GF-D8 (cell line): ENCODE measurements at places on chromosomes 16 and 17.

GRCh38 chr17:60712675-60713074, 35.0 kb downstream of the BCAS3 start:
- no peak for DNase-seq

DNA sequence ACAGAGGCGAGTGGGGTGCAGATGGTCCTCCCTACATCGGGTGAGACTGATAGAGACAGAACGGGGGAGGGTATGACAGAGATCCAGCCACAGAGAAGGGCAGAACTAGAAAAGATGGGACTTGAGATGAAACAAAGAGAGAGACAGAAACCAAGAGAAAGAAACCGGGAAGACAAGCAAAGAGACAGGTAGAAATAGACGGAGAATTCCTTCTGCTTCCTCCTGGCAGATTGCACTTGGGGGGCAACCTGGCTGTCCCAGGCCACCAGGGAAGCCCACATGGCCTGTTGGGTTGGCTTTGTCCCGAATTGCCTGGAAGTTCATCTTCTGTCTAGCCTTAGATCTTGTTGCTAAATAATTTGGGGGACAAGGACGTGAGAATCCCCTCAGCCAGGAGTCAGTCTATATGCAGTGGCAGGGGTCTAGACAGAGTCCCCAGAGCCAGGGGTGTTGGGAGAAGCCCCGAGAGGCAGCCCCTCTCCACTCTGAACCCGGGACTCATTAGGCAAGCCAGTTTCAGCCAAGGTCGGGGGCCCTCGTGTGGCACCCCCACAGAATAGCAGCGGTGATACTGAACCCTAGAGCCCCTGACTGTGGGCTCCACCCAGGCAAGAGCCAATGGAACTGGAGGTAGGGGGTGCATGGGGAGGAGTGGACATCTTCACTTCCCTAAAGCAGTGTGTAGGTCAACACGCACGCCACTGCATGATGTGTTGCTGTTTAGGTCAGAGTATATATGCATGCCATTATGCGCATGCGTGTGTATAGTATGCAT, 627 bp upstream of the TSPOAP1 start:
- DNase-seq = no peak

DNA sequence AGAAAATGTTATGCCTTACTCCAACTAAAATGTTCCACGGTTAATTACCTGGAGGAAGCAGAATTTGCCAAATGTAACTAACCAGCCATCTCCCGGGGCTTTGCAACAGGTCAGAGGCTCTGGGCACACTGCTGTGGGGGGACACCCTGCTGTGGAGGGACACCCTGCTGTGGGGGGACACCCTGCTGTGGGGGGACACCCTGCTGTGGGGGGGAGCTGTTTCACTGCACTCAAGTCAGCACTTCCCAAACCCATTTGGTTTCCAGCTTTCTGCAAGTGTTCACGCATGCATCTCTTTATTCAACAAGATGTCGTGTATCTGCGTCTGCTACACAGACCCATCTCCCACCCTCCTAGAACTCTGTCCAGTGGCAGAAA, 239.5 kb downstream of the C16orf95 start:
- no peak for DNase-seq

- DNase-seq = no peak
Observed at GRCh38 chr16:66996324-66996982, 8.1 kb downstream of the CES4A start.

GRCh38 chr17:74211912-74212208, 1.5 kb upstream of the TTYH2 start:
- DNase-seq = no peak

- DNase-seq = no peak
Observed at GRCh38 chr17:55454906-55455474, 33.4 kb upstream of the MMD start.

GRCh38 chr16:57284209-57284951, at the start of gene PLLP:
PLLP (minus strand) TSS chr16:57284672; CDS start chr16:57284540, 132 bp downstream.
- no peak for DNase-seq

- no peak for DNase-seq
Observed at GRCh38 chr16:73869126-73869525, 427.5 kb upstream of the PSMD7 start.

DNA sequence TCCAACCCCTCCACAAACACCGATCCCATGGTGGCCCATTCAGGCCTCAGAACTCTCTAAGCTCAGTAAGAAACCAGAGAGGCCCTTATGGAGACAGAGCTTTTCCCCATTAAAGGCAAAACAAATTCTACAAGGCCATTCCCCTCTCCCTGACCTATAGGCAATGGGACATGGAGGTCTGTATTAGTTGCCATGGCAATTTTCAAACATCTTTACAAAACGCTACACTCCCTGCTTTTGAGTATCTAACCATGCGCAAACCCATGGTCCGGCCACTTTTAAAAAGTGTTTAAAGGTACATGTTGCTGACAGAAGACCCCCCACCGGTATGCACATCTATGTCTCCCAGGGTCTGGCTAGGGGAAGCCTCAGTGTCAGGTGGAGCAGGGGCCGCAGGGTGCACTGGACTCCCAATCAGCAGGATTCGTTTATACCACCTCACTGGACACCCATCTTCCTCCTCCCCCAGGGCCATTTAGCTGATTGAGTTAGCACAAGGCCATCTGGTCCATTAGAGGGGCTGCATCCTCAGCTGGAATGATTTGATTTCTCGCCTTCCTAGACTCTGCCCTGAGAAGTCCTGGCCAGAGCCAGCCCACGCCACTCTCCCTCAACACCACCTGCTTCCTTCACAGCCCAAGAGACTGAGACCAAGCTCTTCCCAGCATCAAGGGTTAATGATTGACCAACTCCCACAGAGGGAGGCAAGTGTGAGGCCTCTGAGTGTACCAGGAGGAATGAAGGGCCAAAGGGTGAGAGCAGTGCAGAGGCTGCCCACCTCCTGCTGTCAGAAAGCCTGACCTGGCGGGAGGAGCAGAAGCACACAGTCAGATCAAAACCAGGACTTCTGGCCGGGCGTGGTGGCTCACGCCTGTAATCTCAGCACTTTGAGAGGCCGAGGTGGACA, 10.9 kb downstream of the ACLY start:
- DNase-seq = no peak

GRCh38 chr16:86661706-86662105, 83.4 kb downstream of the FOXL1 start:
- no peak for DNase-seq

DNA sequence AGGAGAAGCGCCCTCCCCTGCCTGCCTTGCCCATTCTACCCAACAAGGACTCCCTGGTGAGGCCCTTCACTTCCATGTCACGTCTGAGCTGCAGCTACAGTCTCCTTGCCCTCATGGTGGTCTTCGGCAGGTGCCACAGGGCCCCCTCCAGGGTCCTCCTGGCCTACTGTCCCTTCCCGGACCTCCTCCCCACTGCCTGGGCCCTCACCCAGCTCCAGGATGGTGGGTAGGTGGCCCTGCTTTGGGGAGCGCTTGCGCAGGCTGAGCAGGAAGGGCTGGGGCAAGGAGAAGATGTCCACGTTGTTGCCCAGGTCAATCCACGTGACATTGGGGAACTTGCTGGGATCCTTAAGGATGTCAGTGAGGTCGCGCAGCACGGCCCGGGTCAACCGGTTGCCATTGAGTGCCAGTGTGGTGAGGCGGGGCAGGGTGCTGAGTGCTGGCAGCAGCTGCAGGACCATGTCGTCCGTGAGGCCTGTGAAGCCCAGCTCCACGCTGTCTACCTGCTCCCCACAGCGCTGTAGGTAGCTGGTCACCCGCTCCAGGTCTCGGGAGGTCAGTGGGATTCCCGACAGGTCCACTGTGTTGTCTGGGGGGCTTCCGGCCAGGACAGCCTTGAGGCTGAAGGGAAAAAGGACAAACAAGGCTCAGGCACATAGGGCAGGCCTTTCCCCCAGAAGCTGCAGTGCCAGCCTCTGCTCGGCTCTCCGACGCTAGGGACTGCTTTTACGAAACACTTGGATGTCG, 28.3 kb downstream of the TRPV2 start:
- DNase-seq = no peak

DNA sequence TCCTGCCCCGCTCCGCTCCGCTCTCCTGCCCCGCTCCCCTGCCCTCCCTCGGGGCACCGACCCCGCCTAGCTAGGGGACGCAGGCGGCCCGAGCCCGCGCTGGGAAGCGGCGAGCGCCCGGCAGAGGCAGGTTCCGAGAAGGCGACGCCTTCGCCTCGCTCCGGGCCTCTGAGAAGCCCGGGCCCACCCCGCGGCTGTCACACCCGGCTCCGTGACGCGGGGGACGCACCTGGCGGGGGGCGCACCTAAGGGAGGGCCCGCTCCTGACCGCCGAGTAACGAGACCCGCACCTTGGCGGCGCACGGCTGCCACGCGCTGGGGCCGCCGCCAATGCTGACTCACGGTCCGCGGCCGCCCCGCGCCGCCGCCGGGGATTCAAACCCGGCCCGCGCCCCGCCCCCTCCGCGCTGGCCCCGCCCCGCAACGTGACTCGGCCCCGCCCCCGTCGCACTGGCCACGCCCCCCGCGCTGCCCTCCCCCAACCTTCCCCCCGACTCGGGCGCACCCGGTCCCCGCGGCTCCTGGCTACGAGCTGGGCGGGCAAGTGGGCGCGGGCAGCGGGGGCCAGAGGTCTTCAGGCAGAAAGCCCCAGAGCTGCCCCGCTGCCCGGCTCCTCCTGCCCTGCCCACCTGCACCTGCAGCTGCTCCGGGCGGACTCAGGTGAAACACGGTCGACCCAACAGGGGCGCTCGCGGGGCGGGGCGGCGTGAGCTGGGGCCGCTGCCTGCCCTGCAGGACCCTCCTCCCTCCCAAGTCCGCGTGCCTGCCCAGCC, 27.8 kb downstream of the GNPTG start:
- no peak for DNase-seq

- no peak for DNase-seq
Observed at GRCh38 chr17:79871131-79871530, 31.9 kb upstream of the CBX4 start.

GRCh38 chr17:81722184-81723120, 10.4 kb downstream of the SLC25A10 start:
- DNase-seq = no peak

DNA sequence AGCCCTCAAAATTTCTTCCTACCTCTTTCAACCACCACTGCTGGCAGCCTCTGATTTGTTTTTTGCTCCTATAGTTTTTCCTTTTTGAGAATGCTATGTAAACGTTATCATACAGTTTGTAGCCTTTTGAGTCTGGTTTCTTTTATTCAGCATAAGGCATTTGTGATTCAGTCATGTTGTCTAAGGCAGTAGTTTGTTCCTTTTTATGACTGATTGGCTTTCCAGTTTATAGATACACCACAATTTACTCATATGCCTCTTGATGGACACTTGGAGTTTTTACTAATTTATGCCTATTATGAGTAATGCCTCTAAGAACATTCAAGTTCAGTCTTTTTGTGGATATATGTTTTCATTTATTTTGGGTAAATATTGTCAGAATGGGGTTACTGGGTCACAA, 136.6 kb downstream of the CHD9 start:
- no peak for DNase-seq

GRCh38 chr17:78804777-78805176, 22.7 kb upstream of the CYTH1 start:
- no peak for DNase-seq

GRCh38 chr17:75894049-75894733, 2.6 kb downstream of the TRIM65 start:
- DNase-seq = no peak

DNA sequence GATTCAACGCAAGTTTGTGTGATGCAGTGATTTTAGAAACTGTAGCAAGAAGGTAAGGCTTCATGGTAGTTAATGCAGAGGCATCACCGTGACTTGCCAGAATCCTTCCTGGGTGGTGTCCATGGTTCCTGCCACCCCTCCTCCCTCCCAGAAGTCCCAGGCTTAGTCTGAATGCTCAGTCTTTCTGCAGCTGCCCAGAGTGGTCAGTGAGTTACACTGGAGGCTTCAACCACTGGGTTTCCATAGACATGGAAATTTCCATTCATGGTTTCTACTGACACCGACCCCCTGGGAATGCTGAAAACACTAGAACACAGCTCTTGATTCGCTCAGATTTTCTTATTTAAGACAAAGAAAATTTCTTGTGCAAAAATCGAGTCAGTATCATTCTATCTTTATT, 159.4 kb upstream of the HSBP1 start:
- DNase-seq = no peak

- no peak for DNase-seq
Observed at GRCh38 chr17:82611140-82612058, 36.8 kb downstream of the WDR45B start.

DNA sequence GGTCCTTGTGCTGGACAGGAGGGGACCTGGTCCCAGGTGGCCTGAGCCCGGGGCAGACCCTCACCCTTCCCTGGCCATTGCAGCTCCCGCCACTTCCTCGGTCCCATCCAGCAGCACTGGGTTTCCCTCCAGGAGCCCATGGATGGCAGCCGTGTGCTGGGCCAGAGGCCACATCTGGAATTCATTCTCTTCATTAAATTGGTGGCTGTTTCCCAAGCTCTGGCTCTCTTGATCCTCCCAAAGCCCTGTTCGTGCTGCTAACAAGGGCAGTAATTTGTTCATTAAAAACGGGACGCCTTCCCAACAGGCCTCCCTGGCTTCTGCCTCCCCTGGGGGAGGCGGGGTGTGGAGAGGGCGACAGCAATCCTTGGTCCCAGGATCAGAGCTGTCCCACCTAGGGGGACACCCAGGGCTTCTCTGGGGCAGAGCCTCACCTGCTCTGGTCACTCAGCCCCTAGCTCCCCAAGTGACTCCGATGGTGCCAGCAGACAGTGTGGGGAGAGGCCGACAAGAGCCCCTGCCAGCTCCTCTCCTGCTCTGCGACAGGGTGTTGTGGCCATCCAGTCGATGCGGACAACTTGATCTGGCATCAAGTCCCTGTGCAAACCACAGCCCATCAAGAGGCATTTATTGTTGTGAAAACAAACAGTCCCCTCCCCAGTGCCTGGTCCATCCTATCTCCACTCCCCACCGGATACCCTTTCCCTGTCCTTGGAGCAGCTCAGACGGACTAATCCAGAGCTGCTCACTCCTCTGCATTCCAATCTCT, 44.0 kb downstream of the SDK2 start:
- DNase-seq = no peak

GRCh38 chr16:89922884-89923639, at the start of gene TUBB3:
TUBB3 (plus strand) TSS chr16:89923342; CDS start chr16:89923402, 60 bp downstream.
- DNase-seq = no peak

DNA sequence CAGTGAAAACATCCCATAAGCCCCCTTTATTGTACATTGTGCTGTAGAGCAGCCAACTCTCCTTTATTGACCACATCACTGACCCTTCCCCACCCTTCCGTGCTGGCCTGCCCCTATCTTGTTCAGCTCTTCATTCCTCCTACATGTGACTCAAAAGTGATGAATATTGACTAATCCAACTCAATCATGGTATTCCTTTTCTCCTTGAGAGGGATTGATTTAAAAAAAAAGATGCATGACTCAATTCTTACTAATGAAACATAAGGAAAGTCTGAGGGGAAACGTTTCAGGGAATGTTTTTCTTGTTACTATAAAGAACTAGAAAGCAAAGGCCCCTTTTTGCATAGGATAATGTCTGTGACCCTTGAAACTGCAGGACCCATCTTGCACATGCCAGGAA, 125.2 kb upstream of the SOX9 start:
- DNase-seq = no peak
